ENCODE measurements at places on chromosomes 1 and 21.

GRCh38 chr1:54489627-54490250 is 58.3 kb upstream of the ACOT11 start:
- no peak for DNase-seq

GRCh38 chr1:165073185-165074007 is 283.1 kb downstream of the LMX1A start:
- DNase-seq: peak; percentile 75

- no peak for DNase-seq
Observed at GRCh38 chr1:62523860-62524259, 73.5 kb upstream of the ANGPTL3 start.

DNA sequence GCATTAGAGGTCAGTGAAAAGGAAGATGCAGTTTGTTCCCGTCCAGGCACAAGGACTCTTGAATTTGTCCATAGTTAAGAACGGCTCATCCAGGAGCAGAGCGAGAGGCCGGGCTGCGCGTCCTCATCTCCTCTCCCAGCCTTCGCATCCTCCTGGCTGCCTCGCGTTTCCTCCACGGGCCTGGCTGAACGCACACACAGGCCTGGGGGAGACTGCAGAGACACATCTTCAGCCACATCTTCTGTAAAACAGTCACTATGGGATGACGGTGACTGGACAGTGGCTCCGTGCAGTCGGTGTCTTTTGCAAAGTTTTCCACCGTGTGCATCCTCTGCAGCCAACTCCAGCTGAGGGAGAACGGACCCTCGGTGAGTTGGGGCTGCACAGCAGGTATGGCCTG is 89.7 kb downstream of the PSMG1 start:
- no peak for DNase-seq

- DNase-seq: no peak
Observed at GRCh38 chr1:19967808-19968207, 11.6 kb downstream of the PLA2G2A start.

GRCh38 chr1:148166558-148167492 is 14.7 kb upstream of the NBPF11 start:
- peak; percentile 57 for DNase-seq

- DNase-seq: peak; percentile 72
Observed at GRCh38 chr21:32826329-32827167, 55.0 kb upstream of the PAXBP1 start.

DNA sequence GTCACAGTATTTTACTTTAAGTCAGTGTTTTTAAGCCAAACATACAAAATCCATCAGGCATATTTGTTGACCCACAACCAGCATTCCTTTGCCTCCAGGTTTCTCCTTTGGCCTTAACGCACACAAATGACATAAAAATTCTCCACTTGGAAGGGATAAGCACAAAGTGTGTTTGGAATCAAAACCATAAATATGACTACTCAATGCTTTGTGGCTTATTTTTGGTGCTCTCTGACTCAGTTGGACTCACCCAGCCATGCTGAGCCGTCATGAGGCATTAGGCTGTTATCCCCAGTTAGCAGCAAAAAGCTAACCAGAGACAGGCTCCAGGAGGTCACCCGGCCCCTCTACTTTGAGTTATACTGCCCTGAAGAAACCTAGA is 948 bp downstream of the PRUNE1 start:
- no peak for DNase-seq

DNA sequence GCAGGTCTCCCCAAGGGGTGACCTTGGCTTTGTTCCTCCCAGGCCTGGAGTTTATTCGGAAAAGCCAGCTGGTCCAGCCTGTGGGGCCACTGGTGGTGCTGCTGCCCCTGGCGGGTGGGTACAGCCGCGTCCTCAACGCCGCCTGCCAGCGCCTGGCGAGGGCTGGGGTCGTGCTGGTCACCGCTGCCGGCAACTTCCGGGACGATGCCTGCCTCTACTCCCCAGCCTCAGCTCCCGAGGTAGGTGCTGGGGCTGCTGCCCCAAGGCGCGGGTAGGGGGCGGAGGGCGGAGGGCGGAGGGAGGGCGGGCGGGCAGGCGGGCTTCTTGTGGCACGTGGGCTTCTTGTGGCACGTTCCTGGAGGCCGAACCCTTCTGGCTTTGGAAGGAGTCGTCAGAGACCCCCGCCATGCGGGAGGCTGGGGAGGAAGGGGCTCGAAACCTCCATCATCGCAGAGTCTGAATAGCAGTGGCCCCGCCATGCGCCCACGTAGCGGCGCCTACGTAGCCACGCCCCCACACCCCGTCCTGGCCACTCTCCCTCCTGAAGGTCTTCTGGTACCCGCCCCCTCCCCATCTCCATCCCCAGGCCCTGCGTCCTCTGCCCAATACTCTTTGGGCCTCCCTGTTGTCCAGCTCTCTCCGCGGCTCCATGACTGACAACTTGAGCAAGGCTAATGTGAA is 16.7 kb downstream of the PCSK9 start:
- DNase-seq: no peak

- peak; percentile 22 for DNase-seq
Observed at GRCh38 chr1:66371233-66372005, 162.5 kb upstream of the SGIP1 start.

- DNase-seq: no peak
Observed at GRCh38 chr1:37797750-37798345, 4.2 kb downstream of the MANEAL start.

- no peak for DNase-seq
Observed at GRCh38 chr1:102798718-102799117, 309.6 kb downstream of the COL11A1 start.

GRCh38 chr1:7421471-7422075 is 349.5 kb upstream of the VAMP3 start:
- no peak for DNase-seq

GRCh38 chr1:53327182-53327913 is 522 bp downstream of the LRP8 start:
- peak; percentile 90 for DNase-seq

DNA sequence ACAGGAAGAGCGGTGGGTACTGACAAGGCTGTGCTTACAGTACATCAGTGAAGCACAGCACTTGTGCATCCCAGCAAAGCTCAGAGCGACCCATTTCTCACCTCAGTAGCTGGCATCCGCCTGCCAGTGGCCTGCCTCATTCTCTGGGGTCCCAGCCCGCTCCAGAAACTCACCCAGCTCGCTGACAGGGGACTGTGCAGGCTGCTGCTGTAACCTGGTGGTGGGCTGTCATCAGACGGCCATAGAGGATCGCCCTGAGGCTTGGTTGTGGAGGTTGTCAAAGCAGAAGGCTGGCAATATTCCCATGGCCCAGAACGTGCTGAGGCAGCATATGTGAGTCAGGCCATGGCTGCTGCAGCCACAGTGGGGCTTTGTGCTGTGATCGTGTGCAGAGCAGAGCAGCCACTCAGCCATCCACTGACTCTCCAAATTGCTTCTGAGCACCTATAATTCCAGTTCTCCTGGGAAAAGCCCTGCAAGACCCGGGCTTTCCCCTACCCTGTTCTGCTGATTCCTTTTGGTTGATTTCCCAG is 13.6 kb upstream of the GPR137B start:
- DNase-seq: no peak

- DNase-seq: no peak
Observed at GRCh38 chr1:184191181-184191621, 139.7 kb downstream of the TSEN15 start.

- DNase-seq: no peak
Observed at GRCh38 chr1:153556348-153556747, 7.3 kb upstream of the S100A3 start.

GRCh38 chr1:152029144-152029928 is 7.5 kb downstream of the S100A11 start:
- no peak for DNase-seq

DNA sequence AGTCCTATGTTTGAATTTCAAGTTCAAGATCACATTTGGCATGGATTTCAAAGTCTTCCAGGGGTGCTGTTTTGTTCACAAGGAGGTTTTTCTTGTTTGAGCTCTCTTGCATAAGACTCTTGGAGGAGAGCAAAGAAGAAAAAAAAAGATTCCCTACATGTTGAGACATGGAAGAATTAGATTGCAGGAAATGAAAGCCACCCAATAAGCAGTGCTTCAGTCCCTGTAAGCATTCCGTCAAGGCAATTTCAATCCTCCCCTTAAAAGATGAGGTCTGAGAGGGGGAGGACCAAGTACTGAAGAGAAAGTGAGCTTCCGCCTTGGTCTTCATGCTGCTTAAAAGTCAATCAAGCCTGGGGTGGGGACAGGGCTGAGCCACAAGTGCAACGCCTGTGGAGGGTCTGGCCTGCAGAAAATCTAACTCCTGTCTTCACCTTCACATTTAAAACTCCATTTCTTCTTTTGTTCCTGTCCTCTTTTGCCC is 50.2 kb downstream of the LPAR3 start:
- DNase-seq: no peak

GRCh38 chr21:42654179-42654912 is 925 bp downstream of the PDE9A start:
- peak; percentile 63 for DNase-seq

DNA sequence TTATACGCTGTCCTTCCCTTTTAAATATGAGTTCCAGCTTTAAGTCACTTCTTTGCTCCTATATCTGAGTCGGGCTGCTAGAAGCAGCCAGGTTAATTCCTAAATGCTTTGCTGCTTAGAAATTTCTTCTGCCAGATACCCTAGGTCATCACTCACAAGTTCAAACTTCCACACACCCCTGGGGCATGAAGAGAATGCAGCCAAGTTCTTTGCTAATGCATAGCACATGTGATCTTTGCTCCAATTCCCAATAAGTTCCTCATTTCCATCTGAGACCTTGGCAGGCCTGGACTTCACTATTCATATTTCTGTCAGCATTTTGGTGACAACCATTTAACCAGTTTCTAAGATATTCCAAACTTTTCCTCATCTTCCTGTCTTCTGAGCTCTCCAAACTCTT is 14.5 kb upstream of the APP start:
- no peak for DNase-seq

GRCh38 chr1:196677781-196678509 is 26.1 kb downstream of the CFH start:
- no peak for DNase-seq

Data from DMS53 (cell line).